ENCODE measurements at places on chromosomes 6 and 20.

- DNase-seq = no peak
Measured at GRCh38 chr6:151001387-151002056, 136.0 kb downstream of the MTHFD1L start.

DNA sequence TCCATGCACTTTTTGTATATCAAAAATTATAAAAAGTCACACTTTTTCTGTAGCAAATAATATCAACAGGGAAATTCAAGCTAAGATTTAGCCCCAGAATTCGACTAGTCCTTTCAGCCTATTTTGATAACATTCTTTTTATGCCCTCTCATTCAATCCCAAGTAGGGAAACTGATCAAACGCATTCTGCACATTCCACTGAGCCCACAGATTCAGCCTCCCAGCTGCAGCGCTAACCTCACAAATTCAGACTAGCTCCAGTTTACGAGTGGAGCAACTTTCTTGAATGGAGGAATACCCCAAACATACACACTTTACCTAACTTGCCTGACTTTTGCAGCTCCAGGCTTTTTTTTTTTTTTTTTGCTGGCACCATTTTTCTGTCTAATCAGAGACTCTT lies 70.3 kb upstream of the HEY2 start:
- DNase-seq = no peak

DNA sequence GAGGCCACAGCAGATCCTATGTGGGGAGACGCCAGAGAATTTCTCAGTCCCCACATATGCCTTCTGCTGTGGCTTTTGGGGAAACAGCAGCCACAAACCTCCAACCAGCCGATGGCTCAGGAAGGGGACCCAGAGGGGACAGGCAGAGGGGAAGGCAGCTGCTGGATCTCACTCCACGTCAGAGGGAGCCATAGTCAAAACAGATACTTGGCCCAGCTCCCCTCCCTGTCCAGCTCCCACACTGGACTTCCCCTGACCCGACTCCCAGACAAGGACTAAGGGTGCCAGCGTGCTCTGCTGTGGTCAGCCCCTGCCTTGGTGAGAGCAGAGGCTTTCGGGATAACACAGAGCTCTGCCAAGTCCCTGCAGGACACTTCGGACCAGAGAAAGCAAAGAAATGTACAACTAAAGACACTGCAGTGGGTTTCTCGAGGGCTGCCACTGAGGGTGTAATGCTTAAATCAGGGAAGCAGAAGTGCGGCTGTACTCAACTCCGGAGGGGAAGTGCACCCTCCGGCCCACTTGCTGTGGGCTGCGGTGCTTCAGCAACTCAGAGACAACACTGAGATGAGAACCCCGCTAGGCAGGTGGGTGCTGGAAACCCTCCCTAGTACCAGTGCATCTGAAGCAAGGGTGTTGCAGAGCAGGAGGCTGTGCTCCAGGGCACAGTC lies 47.2 kb downstream of the RRBP1 start:
- no peak for DNase-seq

- DNase-seq = no peak
Measured at GRCh38 chr6:7526755-7527154, 14.7 kb upstream of the DSP start.

DNA sequence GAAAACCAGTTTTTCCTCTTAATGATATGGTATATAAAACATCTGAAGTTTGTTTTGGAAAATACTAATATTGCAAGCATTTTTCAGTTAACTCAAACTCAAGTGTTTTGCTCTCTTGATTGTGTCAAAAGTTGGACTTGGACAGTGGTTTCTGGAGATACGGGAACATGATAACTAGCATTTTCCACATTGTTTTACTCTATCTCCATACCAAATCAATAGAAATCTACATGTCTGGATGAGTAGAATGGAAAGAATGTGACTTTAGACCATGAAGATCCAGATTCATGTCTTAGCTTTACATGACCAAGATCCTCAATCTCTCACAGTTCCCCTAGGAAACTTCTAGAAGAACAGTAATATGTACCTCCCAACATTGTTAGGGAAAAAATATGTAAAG lies 22.2 kb upstream of the FBXO30 start:
- DNase-seq = no peak

- no peak for DNase-seq
Measured at GRCh38 chr6:105739764-105740163, 336.9 kb upstream of the PREP start.

DNA sequence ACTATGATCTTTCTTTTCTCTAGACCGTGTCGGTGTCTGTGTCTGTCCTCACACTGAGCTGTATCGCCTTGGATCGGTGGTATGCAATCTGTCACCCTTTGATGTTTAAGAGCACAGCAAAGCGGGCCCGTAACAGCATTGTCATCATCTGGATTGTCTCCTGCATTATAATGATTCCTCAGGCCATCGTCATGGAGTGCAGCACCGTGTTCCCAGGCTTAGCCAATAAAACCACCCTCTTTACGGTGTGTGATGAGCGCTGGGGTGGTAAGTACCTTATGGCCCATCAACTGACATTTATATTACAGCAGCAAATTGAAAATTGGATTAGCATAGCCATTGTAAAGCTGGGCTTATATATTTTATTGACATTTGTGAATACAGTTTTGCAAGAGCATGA lies 72.2 kb upstream of the GFRAL start:
- DNase-seq = no peak

DNA sequence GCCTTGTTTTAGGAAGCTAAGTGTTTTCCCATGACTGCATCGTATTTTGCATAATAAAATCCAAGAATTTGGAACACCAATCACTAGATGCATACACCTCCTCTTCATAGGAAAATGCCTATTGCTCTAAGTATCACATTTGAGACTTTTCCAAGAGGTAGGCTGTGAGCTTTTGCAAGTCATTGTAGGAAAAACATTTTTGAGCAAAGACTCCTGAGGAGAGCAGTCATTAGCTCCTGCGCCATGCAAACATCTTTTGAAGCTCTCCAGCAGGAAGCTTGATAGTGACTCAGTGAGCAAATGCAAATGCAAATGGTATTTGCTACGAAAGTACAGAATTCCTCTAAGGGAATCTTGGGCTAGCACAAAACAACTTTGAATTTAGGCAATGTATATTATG lies 750.4 kb downstream of the QKI start:
- DNase-seq = no peak

- no peak for DNase-seq
Measured at GRCh38 chr6:151175662-151176445, 63.9 kb upstream of the AKAP12 start.

- no peak for DNase-seq
Measured at GRCh38 chr6:10580570-10580969, 59.4 kb downstream of the GCNT2 start.

DNA sequence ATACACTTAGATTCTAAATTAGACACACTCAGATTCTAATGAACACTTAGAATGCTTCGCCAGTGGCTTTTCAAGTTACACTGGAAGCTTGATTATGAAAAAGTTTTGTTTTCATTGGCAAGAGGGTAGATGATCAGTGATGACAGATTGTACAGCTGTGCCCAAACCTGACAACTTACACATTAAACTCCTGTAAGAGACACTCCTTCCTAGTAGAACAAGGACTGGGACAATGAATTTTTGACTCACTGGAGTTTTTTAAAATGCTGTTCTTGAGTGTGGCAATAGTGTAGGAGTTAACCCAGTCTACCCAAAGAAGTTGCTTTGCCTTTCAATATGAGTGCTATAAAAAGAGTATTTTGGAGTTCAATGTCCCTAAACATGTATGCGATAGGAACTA lies 140.8 kb downstream of the SLC16A10 start:
- DNase-seq = no peak

DNA sequence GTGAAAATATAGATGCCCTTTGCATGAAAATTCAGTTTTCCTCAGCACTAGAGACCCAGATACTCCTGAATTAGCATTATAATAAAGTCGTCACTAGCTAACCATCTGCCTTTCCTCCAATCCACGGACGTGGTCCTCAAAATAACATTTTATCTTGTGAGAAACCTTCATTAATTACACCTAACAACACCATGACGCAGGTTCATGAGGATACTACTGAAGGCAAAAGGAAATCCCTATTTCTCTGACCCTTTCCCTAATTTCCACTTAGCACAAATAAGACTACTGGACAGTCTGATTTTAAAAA lies 1.3 kb upstream of the PNISR start:
- DNase-seq = no peak

GRCh38 chr20:32144898-32145662 lies 35.6 kb downstream of the TM9SF4 start:
- no peak for DNase-seq

DNA sequence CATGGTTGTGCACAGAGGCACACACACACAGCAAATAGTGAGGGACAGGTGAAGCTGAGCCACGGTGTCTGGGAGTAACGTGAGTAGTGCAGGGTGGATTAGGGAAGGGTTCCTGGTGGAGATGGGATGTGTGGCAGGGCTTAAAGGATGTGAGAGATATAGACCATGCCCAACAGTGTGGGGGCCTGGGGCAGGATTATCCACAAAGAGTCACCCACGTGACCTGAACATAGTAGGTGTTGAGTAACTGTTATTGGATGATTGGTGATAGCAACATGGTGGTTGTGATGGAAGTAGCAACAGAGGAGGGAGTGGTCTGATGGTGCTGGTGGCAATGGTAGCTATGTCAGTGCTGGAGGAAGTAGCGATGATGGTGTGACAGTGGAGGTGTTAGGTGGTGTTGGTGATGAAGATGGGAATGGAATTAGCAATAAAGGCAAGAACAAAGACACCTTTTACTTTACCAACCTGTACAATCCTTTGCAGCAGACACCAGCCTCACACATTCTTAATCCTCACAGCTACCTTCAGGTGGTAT lies 135.1 kb downstream of the MRPL14 start:
- no peak for DNase-seq

DNA sequence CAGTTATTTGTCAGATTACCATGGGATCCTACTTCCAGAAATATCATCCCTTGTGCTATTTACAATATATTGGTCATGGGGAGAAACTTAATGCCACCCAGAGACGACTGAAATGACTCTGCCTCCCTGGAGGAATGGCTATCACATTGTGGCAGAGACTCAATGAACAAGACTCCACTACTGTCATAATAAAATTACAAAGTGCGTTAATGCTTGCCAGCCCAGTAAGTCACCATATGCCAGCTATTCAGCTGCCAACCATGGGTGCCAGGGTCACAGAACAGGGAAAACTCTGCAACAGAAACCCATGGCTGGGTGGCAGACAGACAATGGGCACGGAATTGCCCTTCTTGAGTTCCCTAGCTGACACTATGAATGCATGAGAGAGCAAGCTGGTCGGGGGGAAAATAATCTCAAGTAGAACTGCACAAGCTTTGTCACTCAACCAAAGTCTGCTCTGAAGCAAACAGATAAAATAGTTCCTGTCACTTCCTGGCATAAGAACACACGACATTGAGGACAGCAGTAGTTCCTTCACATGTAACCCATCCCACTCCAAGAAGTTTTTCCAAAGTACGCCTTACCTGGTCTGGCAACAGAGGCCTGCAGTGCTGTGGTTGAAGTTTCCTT lies 32.1 kb downstream of the TP53INP2 start:
- no peak for DNase-seq

- no peak for DNase-seq
Measured at GRCh38 chr20:58993332-58994248, 12.5 kb downstream of the NELFCD start.

DNA sequence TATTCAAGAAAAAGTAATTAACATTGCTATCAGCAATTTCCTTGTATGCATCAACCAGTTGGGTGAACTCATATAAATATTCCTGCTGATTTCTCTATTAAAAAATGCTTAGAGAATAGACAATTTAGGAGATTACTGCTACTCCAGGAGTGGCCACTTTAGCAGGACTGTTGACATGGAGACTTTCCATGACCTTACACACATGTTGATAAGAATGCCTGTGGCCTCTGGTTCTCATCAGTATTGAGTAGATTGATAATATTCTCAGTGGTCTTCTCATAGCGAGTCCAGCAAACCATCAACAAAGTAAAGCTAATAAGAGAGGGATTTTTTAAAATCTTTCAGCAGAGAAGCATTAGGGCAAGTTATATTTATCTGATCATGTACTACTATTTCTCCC lies 208.4 kb upstream of the MARCKS start:
- DNase-seq = no peak

- DNase-seq = no peak
Measured at GRCh38 chr6:41371461-41371991, 36.1 kb downstream of the NCR2 start.

- DNase-seq = peak; percentile 19
Measured at GRCh38 chr6:33886673-33887144, 82.9 kb upstream of the MLN start.

DNA sequence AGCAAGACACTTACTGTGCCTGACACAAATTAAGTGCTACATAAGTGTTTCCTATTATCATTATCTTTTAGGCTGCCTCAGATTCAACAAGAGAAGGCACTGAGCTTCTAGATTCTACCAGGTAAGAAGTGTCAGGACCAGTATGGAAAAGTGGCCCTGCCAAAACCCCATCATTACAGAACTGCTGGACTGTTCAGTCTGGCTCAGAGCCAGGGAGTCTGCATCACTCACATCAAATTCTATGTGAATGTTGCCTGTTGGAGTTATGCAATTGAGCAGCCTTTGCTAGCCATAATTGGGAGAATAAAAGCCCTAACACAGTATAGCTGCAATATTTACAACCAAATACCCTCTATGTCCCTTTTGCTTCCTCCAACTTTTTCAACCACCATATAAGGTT lies 70.9 kb downstream of the ATG5 start:
- DNase-seq = no peak

GRCh38 chr6:56222499-56222898 lies 24.9 kb downstream of the COL21A1 start:
- no peak for DNase-seq

DNA sequence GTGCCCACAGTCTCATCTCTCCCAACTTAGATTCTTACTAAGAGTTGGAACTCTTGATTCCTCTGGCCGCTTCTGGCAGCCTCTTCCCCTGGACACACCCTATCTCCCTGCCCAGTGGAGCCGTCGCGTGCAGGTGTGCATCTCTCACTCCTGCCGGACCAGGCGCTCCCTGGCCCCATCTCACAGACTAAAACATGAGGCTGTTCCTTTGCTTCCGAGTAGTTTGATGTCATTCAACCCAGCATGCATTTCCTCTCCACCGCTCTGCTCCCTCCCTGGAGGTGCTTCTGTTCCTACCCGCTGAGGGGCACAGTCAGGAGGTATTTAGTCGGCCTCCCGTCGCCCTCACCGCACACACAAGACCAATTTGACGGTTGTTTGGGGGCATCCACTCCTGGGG lies 228.0 kb upstream of the QKI start:
- no peak for DNase-seq

GRCh38 chr6:36445621-36446020 lies 2.8 kb downstream of the KCTD20 start:
- DNase-seq = no peak

- no peak for DNase-seq
Measured at GRCh38 chr6:164184410-164184809, 769.9 kb downstream of the QKI start.
